ENCODE measurements at places on chromosomes 12 and 14.

DNA sequence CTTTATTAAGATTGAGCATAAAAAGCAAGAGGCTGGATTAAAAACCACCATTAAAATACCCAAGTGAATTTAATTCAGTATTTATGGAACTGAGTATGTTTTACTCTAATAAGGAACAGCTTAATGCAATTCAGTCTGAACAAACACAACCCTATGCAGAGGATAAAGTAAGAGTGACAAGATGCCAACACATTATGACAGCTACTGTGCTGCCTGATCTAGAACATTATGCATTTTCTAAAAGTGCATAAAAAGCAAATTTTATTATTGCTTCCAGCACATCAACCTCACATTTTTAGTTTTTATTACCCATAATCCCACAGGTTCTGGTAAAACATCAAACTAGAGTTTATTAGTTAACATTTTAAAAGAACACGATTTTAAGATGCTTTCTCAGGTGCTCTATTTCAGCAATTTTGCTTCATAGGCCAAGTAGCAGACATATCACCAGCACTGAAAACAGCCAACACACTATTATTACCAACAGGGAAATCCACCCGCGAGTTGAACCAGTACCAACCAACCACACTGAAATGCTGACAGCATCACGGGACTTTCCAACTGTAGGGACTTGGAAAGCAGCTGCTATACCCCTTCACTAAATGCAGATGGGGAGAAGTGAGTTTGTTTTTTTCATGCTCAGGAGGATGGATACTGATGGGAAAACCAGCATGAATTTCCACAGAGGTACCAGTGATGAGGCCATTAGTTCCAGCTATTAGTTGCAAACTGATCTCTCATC, 372.1 kb downstream of the KCNH5 start:
- H3K36me3 ChIP-seq = no peaks in the 10 kb centered on the region
- H3K4me1 ChIP-seq = no peaks in the 10 kb centered on the region
- H3K4me3 ChIP-seq = no peak overlapping the region
- DNase-seq = no peak

GRCh38 chr14:91219517-91220389, 24.8 kb downstream of the GPR68 start:
- peaks cover 57% of the 10 kb centered on the region for H3K4me1 ChIP-seq
- peaks cover 24% of the 10 kb centered on the region for H3K27me3 ChIP-seq
- peaks cover 49% of the 10 kb centered on the region for H3K36me3 ChIP-seq
- no peak for DNase-seq
- H3K27ac ChIP-seq = peak overlapping the region; percentile 74

DNA sequence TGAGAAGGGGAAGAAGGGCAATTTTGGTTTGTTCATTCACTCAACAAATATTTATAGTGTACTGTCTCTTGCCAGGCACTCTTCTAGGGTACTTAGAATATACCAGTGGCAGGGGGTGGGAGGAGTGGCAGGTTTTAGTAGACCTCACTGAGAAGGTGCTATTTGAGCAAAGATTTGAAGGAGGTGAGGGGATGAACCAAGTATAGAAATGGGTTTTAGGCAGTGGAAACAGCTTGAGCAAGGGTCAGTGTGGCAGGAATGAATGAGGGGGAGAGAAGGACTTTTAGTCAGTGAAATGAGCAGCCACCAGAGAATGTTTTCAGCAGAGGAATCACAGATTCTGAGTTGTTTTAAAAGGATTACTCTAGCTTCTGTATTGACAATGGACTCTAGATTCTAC, 2.3 kb downstream of the PRIM1 start:
- peak overlapping the region; percentile 56 for H3K4me3 ChIP-seq
- H3K27ac ChIP-seq = peak overlapping the region; percentile 14
- H3K27me3 ChIP-seq = no peaks in the 10 kb centered on the region
- DNase-seq = no peak
- peaks cover 5% of the 10 kb centered on the region for H3K36me3 ChIP-seq

DNA sequence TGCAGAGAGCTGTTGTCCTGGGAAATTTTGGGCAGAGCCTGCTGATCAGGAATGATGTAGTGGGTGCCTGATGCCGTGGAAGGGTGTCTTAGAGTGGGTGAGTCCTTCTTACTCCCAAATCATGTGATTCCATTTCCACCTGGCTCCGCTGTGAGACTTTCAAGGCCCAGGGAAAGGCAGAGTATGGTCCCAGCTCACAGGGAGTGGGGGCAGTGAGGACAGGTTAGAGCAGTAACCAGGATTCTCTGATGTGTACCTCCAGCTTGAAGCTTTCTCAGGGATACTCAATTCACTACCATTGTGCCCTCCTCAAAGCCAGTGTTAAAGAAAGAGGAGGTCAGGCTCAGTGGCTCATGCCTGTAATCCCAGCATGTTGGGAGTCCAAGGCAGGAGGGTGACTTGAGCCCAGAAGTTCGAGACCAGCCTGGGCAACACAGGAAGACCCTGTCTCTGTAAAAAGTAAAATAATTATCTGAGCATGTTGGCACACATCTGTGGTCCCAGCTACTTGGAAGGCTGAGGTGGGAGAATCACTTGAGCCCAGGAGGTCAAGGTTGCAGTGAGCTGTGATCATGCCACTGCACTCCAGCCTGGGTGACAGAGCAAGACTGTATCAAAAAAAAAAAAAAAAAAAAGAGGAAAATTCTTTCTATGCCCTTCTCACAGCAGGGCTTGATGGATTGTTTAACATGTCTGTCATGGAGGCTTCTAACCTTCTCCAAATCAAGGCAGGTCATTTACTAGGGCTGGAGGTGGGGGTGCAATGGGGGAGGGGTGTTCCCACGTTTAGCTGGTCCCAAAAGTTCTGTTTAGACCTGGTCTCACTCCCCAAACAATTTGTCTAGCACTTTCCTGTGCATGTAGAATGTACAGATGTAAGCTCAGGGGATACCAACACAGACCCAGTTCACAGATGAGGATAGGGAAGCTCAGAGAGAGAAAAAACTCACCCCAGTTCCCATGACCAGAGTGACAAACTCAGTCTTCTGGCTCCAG, 12.5 kb upstream of the IQSEC3 start:
- H3K4me1 ChIP-seq = peaks cover 3% of the 10 kb centered on the region
- H3K27ac ChIP-seq = no peak overlapping the region
- H3K4me3 ChIP-seq = no peak overlapping the region
- peaks cover 4% of the 10 kb centered on the region for H3K27me3 ChIP-seq
- DNase-seq = no peak

DNA sequence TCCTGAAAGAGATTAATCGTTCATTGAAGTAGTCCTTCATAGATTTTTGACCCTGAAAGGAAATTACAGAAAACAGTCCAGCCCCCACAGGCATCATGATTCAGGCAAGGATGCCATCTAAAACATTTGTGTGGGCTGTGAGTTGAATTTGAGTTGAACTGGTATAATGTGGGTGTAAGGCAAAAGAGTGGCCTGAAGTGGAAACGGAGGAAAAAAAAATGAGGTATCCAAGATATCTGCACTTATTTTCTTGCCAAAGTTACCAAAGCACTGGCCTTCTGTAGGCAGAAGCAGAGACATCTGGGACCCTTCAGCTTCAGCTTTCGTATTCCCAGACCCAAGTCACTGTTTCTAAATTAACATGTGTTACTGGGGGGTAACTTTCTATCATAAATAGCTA, 105.1 kb upstream of the DIO2 start:
- peaks cover 9% of the 10 kb centered on the region for H3K4me1 ChIP-seq
- H3K27me3 ChIP-seq = no peaks in the 10 kb centered on the region
- no peak for DNase-seq
- H3K36me3 ChIP-seq = no peaks in the 10 kb centered on the region
- no peak overlapping the region for H3K4me3 ChIP-seq
- H3K27ac ChIP-seq = no peak overlapping the region

- peaks cover 2% of the 10 kb centered on the region for H3K27me3 ChIP-seq
- H3K4me1 ChIP-seq = no peaks in the 10 kb centered on the region
- H3K36me3 ChIP-seq = no peaks in the 10 kb centered on the region
- H3K27ac ChIP-seq = no peak overlapping the region
Measured at GRCh38 chr12:104816845-104817503, 141.1 kb downstream of the SLC41A2 start.

GRCh38 chr12:66132408-66132807, 1.9 kb upstream of the LLPH start:
- DNase-seq = no peak
- H3K36me3 ChIP-seq = peaks cover 12% of the 10 kb centered on the region
- peaks cover 3% of the 10 kb centered on the region for H3K27me3 ChIP-seq
- peak overlapping the region; percentile 75 for H3K27ac ChIP-seq
- peaks cover 30% of the 10 kb centered on the region for H3K4me1 ChIP-seq

- DNase-seq = no peak
- peaks cover 45% of the 10 kb centered on the region for H3K4me1 ChIP-seq
- H3K27ac ChIP-seq = no peak overlapping the region
- H3K36me3 ChIP-seq = peaks cover 36% of the 10 kb centered on the region
- H3K27me3 ChIP-seq = peaks cover 30% of the 10 kb centered on the region
- H3K4me3 ChIP-seq = peak overlapping the region; percentile 10
Measured at GRCh38 chr14:24315807-24316596, 4.7 kb downstream of the LTB4R start.

GRCh38 chr14:24784981-24785380, 151.0 kb upstream of the GZMB start:
- no peak overlapping the region for H3K4me3 ChIP-seq
- no peaks in the 10 kb centered on the region for H3K4me1 ChIP-seq
- H3K27ac ChIP-seq = no peak overlapping the region

DNA sequence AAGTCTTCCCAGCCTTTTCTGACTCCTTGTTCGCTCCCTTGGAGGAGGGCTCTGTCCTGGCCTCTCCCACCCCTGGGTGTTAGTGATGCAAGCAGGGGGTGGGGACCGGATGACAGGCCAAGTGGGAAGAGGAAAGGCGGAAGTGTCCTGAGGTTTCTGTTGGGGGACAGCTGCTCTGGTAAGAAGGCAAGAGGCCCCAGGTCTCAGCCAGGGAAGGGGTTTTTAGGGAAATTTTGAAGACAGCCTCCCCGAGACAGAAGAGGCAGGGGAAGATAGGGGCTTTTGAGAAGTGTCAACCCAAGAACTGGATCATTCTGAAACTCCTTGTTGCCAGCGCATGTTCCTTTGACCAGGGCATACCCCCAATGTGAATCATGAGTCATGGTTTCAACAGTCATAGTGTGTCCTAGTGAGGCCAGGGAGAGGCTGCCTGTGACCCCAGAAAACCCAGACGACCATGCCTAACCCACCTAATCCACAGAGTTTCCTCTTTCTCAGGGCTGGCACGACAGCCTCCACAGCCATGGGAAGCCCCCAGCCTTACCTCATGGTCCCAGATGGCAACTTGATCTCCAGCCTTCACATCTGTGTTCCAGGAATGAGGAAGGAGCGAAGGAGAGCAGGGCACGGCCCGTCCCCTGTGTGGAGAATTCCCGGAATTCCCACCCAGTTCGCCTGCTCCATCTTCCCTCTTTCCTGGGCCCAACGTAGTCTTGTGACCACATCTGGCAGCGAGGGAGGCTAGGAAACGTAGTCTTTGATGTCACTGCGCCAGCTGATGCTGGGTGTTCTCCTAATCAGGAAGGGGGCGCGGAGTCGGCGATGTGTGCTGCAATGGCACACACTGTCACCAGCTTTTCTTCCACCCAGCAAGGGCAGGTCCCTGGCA, 4.9 kb upstream of the GPR132 start:
- no peak overlapping the region for H3K4me3 ChIP-seq
- no peak for DNase-seq
- H3K36me3 ChIP-seq = peaks cover 3% of the 10 kb centered on the region
- H3K27ac ChIP-seq = no peak overlapping the region

DNA sequence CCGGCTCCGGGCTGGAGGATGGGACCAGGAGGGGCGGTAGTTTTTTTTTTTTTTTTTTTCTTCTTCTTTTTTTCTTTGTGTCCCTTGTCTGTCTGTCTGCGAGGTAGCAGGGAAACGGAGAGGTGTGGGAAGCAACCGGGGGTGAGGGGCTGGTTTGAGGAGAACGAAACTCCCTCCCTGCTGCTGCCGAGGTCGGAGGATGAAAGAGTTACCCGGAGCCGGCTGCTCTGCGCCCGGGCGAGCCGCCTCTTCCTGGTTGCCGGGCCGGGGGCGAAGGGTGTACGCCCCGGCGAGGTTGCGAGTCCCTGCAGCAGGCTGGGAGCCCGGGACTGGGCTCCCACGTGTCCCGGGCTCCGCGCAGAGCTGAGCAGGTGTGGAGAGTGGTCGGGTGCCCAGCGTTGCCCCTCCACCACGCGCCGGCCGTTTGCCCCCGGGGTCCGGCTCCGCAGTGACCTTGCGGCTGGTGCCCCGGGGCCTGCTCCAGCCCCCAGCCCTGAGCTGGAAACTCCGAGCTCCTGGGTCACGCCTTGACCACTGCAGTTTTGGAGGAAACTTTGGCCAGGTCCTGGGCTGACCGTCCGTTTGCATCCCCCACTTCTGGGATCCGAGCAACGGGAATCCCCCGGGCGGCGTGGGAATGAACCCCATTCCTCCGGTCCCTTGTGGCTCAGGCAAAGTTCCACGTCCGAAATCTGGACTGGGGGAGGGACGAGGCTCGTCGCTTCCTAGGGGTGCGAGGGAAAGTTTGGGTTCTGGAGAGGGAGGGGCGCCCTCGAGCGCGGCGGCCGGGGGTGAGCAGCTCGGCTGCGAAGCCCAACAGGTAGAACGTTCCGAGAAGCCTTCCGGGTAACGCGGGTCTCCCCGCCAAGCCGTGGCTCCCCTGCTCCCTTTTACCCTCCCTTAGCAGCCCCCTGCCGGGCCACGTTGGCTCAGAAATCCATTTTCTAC, 1.3 kb downstream of the CHST11 start:
- H3K36me3 ChIP-seq = peaks cover 3% of the 10 kb centered on the region
- DNase-seq = peak; percentile 33
- peaks cover 4% of the 10 kb centered on the region for H3K27me3 ChIP-seq

DNA sequence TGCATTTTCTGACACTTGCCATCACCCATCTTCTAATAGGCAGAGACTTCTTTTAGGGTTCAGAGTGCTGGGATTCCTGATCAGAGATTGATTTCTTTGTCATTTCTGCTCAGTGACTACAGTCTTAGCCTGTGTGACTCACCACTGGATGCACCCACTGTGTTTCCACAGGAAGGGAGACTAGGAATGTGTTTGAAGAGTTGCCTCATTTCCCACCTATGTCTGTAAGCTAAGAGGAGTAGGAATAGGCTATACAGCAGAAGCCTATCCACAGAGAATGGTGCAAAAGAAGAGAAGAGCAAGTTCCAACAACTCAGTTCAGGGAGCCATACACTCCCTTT, 60.2 kb upstream of the ACTN1 start:
- H3K36me3 ChIP-seq = no peaks in the 10 kb centered on the region
- no peak for DNase-seq
- H3K4me1 ChIP-seq = peaks cover 40% of the 10 kb centered on the region
- peak overlapping the region; percentile 82 for H3K27ac ChIP-seq
- H3K27me3 ChIP-seq = peaks cover 3% of the 10 kb centered on the region
- no peak overlapping the region for H3K4me3 ChIP-seq

DNA sequence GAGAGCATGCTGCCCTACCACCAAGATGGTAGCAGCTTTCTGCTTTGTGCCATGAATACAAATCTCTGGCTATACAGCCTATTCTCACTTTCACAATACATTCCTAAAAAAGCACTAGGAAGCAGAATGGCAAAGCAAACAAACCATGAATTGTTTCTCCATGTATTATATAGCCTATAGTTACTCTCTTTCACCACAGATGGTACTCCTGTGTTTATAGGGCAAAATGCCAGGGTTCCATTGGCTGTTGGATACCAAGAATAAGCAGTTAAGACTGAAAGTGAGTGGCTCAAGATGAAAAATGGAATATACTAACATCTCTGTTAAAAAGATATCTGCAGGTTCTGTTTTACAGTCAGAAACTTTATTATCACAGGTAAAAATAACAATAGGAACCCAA, 11.1 kb downstream of the ARF3 start:
- peaks cover 22% of the 10 kb centered on the region for H3K4me1 ChIP-seq
- peaks cover 26% of the 10 kb centered on the region for H3K36me3 ChIP-seq
- no peak for DNase-seq
- peaks cover 2% of the 10 kb centered on the region for H3K27me3 ChIP-seq
- H3K4me3 ChIP-seq = no peak overlapping the region
